NCI-H226 (cell line): ENCODE measurements at places on chromosomes 16 and 17.

GRCh38 chr16:8729779-8730334 lies 55.4 kb downstream of the ABAT start:
- no peak for DNase-seq

GRCh38 chr16:8919934-8920462 lies 37.8 kb downstream of the LITAFD start:
- no peak for DNase-seq

DNA sequence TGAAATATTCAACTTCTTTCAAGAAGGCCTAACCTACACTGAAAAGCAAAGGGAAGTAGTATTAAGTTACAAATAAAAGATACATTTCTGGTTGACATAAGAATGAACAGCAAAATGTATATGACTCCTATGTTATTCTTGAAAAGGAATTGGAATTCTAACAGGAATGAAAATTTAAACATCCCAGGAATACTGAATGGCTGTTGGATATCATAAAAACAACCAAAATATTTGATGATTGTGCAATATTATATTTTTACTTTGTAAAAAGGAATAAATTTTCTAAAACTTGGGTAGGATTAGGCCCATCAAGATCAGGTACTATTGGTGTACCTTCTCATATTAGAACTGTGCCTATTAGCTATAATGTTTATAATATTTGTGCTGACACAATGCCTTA lies 50.0 kb downstream of the CYB5B start:
- DNase-seq = no peak

GRCh38 chr17:63681530-63681929 lies 18.4 kb downstream of the LIMD2 start:
- DNase-seq = no peak
